A549 treated with Mapracorat at 1 μM for 4 hours (cell line): ENCODE measurements at places on chromosomes 7 and 10. TPM values are rescaled to one million over a fixed set of nuclear protein-coding genes. Genes with fewer than 3 reads are reported as not detected.

XRCC2 gene
- total RNA-seq: 3.5 to 4.9 TPM (median 4.7 TPM) in 5 replicates

JAKMIP3 gene
- total RNA-seq: 0.95 to 1.2 TPM (median 1.1 TPM) in 5 replicates

SLC18A3 gene
- total RNA-seq: not detected in 5 replicates

AOC1 gene
- total RNA-seq: 0.05 to 0.32 TPM (median 0.13 TPM) in 3 of 5 replicates, not detected in the others

LEP gene
- not detected in 5 replicates for total RNA-seq
